ENCODE measurements at places on chromosomes 3 and 15.

- DNase-seq = no peak
Observed at GRCh38 chr3:24259901-24260512, 234.6 kb downstream of the THRB start.

DNA sequence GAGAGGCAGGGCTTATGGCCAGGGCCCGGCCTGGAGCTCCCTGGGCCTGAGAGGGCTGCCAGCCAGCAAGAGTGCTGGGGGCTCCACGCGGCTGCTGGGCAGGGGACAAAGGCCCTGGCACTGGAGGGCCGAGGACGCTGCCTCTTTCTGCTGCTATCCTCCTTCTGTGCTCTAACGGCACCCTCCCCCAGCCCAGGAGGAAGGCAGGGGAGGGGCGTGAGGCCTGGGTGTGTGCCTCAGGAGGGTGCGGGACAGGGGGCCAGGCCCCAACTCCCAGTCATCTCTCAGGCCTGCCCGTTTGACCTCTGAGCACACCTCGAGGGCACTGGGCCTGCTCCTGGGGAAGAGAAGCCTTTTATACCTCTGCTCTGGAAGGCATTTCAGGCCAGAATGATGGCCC lies 115.5 kb downstream of the ADCY5 start:
- DNase-seq = no peak

DNA sequence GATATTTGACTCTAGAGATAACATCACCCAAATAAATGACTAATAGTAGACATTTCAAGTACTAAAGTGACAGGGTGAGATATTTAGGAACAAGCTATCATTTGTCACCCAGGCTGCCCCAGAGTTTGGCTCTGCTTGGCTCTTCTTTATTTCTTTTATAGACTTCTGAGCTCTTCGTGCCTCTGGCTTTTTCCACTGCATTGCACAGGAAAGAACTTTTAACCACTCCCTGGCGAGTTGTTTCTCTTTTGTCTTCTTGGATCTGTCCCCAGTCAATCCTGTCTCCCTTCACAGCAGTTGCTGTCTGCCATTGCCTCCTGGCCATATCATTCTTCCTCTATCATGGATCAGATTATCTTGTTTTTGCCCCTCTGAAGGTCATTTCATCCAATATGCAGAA lies 339.2 kb upstream of the DCBLD2 start:
- no peak for DNase-seq

GRCh38 chr3:37770938-37771918 lies 90.5 kb upstream of the CTDSPL start:
- no peak for DNase-seq

GRCh38 chr15:73174171-73174570 lies 121.9 kb downstream of the NEO1 start:
- no peak for DNase-seq

GRCh38 chr3:107995823-107996222 lies 95.0 kb downstream of the CD47 start:
- DNase-seq = no peak

DNA sequence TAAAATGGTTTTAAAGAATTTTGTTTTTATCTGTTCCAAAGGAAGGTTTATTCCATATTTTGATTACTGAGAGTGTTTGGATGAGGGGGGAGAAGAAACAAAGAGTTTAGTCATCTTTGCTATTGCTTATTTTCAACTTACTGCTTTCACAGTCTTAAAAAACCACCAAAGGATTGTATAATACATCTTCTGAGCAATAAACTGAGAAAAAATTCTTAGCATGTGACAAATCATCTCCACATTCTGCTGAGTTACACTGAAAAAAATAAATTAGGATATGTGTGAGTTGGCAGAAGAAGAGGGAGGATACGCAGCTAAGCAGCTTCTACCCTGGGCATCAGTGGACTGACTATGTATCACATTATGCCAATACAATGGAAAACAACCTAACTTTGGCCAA lies 23.2 kb upstream of the ACTC1 start:
- no peak for DNase-seq

GRCh38 chr3:106643684-106644161 lies 733.5 kb upstream of the CCDC54 start:
- DNase-seq = no peak

DNA sequence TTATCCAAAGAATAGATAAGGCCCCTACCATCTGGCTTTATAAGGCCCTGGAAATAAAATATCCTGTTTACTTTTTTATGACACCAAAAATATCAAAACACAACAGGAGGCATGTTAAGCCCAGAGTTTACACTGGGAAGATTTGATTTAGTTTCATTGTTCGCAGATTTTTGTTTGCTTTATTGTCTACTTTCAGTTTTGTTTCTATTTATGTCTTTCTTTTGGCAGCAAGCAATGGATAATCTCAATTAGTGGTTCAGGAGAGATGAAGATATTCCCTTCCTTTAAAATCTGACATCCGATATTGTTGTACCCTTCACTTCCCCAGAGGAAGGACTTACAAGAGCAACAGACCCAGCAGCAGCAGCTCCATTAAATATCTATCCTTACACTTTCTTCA lies 249.4 kb upstream of the ARPP21 start:
- DNase-seq = no peak

GRCh38 chr3:190586631-190587011 lies 72.7 kb downstream of the IL1RAP start:
- DNase-seq = peak; percentile 24

DNA sequence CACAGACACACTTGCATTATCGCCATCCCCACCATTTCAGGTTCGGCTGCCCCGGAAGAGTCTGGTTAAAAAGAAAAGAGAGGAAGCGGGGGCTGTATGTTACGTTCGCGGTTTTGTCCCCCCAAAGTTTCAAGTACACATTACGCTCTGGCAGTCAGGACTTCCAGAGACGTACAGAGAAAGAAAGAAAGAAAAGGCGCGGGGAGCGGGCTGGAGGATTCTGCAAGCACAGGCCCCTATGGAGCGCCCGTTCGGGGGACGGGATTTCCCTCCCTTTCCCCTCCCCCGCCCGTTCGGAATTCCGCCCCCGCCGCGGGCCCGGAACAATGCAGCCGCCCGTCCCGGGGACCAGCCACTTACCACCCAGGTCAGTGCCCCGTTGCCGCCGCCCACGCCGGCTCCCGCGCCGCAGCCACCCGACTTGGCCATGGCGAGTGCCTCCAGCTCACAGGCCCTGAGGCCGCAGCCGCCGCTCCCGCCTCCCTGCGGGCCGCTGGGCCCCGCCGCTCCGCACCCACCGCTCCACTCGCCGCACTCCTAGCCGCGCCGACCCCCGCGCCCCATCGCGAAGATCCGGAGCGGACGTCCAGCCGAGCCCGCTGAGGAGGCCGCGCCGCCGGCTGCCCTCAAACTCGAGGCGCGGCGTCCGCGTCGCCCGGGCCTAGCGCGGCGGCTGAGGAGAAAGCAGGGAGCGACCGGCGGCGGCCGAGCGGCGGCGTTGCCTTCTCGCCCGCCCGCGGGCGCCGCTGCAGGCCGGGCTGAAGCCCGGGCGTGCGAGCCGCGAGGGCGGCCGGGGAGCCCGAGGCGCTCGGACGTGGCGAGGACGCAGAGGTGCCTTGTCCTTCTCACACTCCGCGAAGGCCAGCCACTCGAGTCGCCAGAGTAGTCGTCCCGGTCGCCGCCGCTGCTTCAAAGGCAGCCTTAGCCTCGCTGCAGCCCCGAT lies 567 bp downstream of the TOP2B start:
- DNase-seq = peak; percentile 70

GRCh38 chr15:28265334-28266019 lies 56.5 kb downstream of the HERC2 start:
- DNase-seq = no peak

GRCh38 chr15:80695099-80695910 lies at the start of gene ABHD17C:
TSS of gene ABHD17C (plus strand) at chr15:80695310. CDS start at chr15:80695430, 120 bp downstream.
- peak; percentile 51 for DNase-seq

DNA sequence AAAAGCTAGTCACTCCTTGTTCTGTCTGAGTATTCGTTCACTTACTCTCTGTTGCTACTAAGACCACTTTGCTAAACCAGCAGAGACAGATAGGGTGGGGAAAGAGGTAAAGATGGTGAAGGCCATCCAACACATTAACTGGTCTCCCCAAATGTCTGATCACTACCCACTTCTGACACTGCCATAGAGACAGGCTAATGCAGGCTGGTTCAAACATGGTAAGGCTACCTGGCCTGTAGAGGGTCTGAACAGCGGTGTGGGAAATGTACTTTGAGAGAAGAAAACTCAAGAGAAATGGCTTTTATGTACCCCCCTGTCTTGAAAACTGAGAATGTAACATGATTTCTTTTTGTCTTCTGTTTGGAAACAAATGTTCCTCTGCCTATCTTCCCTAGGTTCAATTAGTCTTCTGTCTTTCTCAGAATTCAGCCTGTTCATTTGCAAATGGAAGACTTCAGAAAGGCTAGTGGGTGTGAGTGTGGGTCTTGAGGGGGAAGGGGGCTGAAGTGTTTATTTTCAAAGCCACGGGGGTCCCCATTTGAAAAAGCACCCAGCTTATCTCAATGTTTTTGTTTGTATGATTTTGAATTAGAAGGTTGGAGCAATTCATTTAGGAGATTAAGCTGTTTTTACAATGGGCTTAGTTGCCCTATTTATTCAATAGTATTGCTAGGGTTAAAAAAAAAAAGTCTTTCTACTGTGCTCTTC lies 15.8 kb downstream of the ALDH1A2 start:
- DNase-seq = no peak

DNA sequence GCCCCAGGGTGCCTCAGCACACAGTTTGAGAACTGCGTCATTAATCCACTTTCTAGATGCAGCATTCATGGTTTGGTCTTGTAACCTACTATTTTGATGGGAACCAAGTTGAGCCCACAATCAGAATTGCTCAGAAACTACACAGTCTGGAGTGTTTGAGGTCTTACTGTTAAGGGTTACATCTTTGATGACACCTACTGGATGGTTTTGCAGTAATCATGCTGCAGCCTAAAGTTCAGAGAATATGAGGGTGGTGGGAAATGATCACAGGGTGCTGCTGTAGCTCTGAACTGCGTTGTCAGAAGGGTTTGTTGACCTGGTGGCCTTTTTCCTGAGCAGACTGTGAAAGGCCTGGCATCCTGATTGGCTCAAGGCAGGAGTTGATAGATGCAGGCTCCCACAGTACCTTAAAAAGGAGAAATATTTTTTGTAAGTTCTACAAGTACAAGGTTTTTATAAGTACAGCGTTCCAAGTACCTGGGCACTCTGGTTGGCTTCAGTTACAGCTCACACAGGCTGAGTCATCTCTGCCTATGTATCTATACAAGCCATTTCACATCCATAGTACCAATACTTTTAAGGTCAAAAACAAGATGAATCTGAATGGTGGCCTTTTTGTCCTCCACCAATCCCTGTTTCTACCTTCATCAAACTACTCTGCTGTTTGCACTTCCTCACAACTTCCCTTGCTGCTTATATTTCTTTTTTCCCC lies 60.5 kb upstream of the ACKR4 start:
- DNase-seq = no peak

- DNase-seq = no peak
Observed at GRCh38 chr3:90261481-90262433, 1154.3 kb downstream of the EPHA3 start.

GRCh38 chr15:27323801-27324200 lies 352.8 kb downstream of the GABRG3 start:
- no peak for DNase-seq

GRCh38 chr3:154324919-154325318 lies 632 bp upstream of the DHX36 start:
- DNase-seq = no peak

DNA sequence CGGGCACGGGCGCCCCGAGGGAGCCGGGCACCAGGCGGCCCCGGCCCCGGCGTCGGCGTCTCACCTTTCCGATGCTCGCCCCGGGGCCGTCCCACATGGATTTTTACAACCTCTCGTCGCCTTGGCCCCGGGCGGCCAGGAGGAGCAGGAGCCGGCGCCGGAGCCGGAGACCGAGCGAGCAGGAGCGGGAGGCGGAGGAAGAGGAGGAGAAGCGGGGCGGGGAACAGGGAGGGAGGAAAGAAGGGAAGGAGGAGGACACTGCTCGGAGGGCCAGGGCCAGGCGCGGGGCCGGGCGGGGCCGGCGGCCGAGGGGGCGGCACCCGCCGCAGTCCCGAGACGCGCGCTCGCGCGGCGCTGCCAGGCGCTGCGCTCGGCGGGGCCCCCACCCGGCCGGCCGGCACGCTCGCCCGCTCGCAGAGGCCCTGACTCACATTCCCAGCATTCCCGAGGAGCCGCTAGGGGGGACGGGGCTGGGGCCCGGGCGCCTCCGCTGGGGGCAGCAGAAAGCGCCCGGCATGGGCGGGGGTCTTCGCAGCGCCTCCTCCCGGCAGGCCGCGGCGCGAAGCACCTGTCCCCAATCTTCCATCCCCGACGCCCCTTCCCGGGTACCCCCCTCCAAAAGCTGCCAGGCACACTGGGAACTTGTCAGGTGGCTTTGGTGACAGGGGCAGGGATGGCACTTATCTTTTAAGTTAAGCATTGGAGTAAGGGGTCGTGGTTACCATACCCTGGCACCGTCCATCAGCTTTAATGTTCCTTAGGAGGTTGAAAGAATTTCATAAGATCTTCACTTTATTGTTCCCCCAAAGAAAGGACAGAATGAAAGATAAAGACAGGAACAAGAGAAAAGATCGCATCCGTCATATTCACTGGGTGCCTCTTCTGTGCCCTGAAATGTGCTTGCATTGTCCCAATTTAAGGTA lies at the start of gene ERC2:
TSS of gene ERC2 (minus strand) at position 284 of the 923 bp plus-strand sequence.
- DNase-seq = no peak

DNA sequence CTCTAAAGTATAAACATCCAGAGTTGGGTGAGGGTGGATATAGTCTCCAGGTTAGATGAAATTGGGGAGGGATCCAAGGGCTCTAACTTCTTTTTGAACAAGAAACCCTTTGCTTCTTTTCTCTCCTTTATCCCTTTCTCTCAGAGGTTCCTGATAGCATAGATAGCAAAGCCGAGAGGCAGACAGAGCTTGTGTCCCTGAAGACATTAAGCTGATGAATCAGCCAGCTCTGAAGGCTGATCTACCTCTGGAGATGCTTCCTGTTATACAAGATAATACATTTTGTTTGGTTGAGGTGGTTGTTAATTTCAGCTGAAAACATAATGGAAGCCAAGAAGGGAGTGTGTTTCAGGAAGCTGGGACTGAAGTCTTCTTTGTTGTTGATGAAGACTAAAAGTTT lies 193.2 kb downstream of the PDCD6IP start:
- DNase-seq = no peak

DNA sequence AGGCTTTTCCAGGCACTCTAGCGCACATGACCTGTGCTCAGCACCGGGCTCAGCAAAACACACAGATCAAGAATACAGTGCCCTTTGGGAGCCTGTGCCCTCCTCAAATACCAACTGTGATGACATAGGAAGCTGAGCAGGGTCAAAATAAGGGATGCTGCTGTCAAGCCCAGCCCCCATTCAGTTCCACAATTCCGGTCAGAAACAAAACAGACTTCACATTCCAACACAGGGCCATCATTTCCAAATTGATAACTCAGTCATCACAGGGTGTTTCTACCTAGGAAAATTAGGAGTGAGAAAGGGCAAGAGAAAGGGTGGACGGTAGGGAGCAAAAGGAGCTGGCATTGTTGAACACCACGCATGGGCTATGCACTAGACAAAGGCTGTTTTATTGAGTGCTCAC lies 158.4 kb upstream of the CCDC54 start:
- DNase-seq = no peak

- DNase-seq = no peak
Observed at GRCh38 chr15:52653431-52653964, 25.7 kb downstream of the ATOSA start.
